ENCODE measurements at places on chromosomes 7 and 10.

DNA sequence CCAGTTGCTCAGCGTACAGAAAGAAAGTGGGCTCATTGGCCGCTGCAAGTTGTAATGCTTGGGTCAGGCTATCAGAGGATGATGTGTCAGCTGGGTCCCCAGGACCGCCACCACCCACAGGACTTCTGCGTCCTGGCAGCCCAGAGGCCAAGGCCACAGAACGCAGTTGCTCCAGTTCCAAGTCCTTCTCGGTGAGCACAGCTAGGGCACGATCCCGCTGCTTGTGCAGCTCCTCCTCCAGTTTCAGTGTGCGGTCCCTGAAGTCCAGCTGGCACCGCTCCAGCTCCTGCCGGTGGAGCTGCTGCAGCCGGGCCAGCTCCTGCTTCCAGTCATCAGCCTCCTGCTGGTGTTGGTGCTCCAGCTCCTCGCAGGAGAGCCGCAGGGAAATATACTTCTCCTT is 3.0 kb downstream of the GCC1 start:
- ATAC-seq = no peak
- H3K4me3 ChIP-seq = no peak overlapping the region
- peaks cover 61% of the 10 kb centered on the region for H3K4me1 ChIP-seq
- H3K36me3 ChIP-seq = peaks cover 53% of the 10 kb centered on the region
- H3K27me3 ChIP-seq = no peaks in the 10 kb centered on the region
- no peak overlapping the region for H3K27ac ChIP-seq

- H3K4me3 ChIP-seq = no peak overlapping the region
- ATAC-seq = no peak
- H3K36me3 ChIP-seq = peaks cover 11% of the 10 kb centered on the region
- H3K4me1 ChIP-seq = no peaks in the 10 kb centered on the region
- no peak overlapping the region for H3K27ac ChIP-seq
These were observed 54.8 kb downstream of the MPP7 start for GRCh38 chr10:28248092-28248491.

- no peak for ATAC-seq
- no peaks in the 10 kb centered on the region for H3K36me3 ChIP-seq
- H3K4me1 ChIP-seq = peaks cover 58% of the 10 kb centered on the region
- peaks cover 86% of the 10 kb centered on the region for H3K27me3 ChIP-seq
- no peak overlapping the region for H3K27ac ChIP-seq
These were observed 1.4 kb upstream of the CYP26A1 start for GRCh38 chr10:93072225-93072712.

GRCh38 chr7:147640821-147641220 is 949.7 kb upstream of the C7orf33 start:
- H3K27ac ChIP-seq = no peak overlapping the region
- ATAC-seq = no peak
- no peaks in the 10 kb centered on the region for H3K27me3 ChIP-seq
- H3K4me1 ChIP-seq = no peaks in the 10 kb centered on the region
- H3K4me3 ChIP-seq = no peak overlapping the region
- no peaks in the 10 kb centered on the region for H3K36me3 ChIP-seq

- peaks cover 24% of the 10 kb centered on the region for H3K4me1 ChIP-seq
- no peak for ATAC-seq
- no peaks in the 10 kb centered on the region for H3K27me3 ChIP-seq
- peaks cover 14% of the 10 kb centered on the region for H3K36me3 ChIP-seq
These were observed 27.1 kb upstream of the TTYH3 start for GRCh38 chr7:2604608-2605174.

GRCh38 chr7:107045980-107046379 is 1.5 kb downstream of the PRKAR2B start:
- H3K36me3 ChIP-seq = no peaks in the 10 kb centered on the region
- H3K4me1 ChIP-seq = peaks cover 19% of the 10 kb centered on the region
- H3K27me3 ChIP-seq = peaks cover 39% of the 10 kb centered on the region
- peak overlapping the region; percentile 28 for H3K4me3 ChIP-seq
- H3K27ac ChIP-seq = no peak overlapping the region
- no peak for ATAC-seq

DNA sequence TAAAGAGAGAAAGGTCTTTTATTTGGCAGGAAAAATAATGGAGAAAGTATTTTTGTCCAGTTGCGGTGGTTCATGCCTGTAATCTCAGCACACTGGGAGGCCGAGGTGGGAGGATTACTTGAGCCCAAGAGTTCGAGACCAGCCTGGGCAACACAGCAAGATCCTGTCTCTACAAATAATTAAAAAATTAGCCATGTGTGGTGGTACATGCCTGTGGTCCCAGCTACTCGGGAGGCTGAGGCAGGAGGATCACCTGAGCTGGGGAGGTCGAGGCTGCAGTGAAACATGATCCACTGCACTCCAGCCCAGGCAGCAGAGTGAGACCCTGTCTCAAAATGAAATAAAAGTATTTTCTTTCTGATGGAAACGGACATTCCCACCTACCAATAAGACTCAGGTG is 77.8 kb upstream of the MKRN1 start:
- no peak for ATAC-seq
- H3K27ac ChIP-seq = no peak overlapping the region
- no peaks in the 10 kb centered on the region for H3K4me1 ChIP-seq
- H3K27me3 ChIP-seq = peaks cover 31% of the 10 kb centered on the region
- no peak overlapping the region for H3K4me3 ChIP-seq

GRCh38 chr10:105146436-105146835 is 505.3 kb downstream of the SORCS3 start:
- ATAC-seq = no peak
- no peaks in the 10 kb centered on the region for H3K27me3 ChIP-seq
- H3K27ac ChIP-seq = no peak overlapping the region
- H3K36me3 ChIP-seq = no peaks in the 10 kb centered on the region
- no peaks in the 10 kb centered on the region for H3K4me1 ChIP-seq

DNA sequence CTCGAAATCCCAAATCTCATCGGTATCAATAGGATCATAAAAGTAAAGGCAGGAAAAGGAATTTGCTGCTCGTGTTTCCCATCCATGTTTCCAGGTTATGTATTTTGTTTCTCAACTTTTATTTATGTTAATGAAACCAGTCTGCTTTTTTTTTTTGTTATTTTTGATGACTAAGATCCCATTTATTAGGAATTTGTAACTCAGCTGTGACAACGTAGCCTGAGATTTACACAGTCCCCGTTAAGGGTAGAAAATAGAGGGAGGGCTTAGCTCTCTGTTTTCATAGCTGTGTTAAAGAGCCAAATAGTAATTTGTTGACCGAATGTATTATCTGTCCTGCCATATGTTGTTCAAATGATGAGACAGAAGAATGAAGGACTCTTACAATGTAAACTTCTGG is 164.0 kb downstream of the MGMT start:
- H3K4me1 ChIP-seq = peaks cover 9% of the 10 kb centered on the region
- no peak overlapping the region for H3K27ac ChIP-seq
- H3K36me3 ChIP-seq = peaks cover 66% of the 10 kb centered on the region

DNA sequence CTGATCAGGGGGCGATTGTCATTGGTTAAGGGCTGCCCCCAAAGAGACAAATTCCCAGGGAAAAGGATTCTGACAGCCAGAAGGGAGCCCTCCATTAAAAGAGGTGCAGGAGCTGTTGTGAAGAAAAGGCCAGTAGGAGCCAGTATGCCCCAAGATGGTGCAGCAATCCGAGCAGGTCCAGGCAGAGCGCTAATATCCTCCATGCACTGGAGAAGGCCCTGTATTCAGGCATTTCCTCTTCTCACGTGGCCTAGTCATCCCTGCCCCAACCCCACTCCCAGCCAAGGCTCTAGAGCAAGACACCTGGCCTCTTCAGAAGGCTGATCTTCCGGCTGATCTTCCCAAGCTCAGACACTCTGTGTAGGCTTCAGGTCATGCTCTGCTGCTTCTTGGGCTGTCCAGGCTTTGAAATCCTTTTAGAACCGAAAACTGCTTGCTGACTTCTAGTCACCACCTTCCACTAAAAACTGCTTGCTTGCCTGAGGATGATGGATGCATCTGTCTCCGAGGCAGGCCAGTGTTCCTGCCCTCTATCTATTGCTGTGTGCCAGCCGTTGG is 77.4 kb downstream of the CYP26A1 start:
- H3K4me3 ChIP-seq = no peak overlapping the region
- H3K27me3 ChIP-seq = peaks cover 20% of the 10 kb centered on the region
- H3K27ac ChIP-seq = no peak overlapping the region
- H3K36me3 ChIP-seq = no peaks in the 10 kb centered on the region
- ATAC-seq = no peak

GRCh38 chr7:143318661-143319060 is 2.8 kb downstream of the CLCN1 start:
- ATAC-seq = no peak
- peaks cover 5% of the 10 kb centered on the region for H3K4me1 ChIP-seq
- no peak overlapping the region for H3K4me3 ChIP-seq
- no peaks in the 10 kb centered on the region for H3K27me3 ChIP-seq
- H3K36me3 ChIP-seq = no peaks in the 10 kb centered on the region
